Effector CD4-positive, alpha-beta T cell (primary cell): ENCODE measurements at places on chromosomes 1 and 21.

GRCh38 chr21:27683292-27683691 is 716.4 kb upstream of the ADAMTS5 start:
- DNase-seq, result no peak

DNA sequence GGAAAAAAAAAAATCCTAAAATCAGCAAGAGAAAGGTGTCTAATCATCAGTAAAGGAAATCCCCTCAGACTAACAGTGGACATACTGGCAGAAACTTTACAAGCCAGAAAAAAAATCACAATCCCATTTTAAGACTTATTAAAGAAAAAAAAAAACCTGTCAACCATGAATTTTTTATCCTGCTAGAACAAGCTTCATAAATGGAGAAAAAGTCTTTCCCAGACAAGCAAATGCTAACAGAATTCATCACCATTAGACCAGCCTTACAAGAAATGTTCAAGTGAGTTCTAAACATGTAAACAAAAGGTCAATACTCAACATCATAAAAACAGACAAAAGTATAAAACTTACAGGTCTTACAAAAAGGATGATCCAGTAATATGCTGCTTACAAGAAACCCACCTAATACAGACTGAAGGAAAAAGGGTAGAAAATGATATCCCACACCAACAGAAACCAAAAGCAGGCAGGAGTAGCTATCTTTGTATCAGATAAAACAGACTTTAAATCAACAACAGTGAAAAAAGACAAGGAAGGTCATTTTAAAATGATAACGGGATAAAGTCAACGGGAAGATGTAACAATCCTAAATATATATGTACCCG is 129.6 kb downstream of the EVI5 start:
- no peak for DNase-seq

DNA sequence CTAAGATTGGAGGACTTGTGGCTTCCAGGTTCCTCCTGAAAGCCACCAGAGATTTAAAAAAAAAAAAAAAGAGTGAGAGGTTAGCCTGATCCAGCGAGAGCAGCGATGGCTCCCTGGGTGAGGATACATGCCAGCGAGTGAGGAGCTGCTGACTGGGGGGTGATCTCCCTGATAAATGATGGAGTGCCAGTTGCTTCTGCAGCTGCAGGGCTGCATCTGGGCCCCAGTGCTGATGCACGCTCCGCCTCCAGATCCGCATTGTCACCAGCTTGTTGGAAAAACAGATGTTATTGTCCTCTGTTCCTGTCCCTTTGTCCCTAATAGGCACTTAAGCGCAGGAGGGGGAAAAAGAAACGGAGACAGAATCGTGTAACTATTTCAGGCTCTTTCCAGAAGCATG is 28.6 kb downstream of the UBIAD1 start:
- DNase-seq, result no peak

DNA sequence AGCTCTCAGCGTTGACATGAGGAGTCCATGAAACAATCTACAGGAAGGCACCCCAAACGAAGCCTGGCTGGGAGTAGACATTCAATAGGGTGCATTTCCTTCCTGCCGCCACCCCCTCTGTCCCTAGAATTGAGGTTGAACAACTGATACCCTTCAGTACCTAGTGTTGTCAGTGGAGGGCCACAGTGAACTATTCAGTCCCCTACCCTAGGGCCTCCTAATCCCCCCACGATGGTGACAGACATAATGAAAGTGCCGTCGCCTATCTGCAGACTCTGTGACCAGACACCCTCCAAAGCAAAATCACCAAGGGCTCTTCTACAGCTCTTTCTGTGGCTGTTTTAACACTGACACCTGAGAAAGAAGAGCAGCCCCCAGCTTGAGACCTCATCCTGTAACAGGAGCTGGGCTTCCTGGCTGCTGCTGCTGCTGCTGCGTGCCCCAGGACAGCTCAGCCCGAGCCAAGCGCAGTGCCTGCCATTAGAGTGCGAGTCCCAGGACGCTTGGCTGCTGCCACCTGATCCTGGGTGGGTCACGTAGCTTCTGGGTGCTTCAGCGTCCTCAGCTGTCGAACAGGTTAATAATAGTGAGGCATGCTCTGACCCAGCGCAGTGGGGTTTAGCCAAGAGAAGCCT is 183.0 kb downstream of the ZBTB18 start:
- no peak for DNase-seq

GRCh38 chr1:83805921-83806320 is 193.0 kb downstream of the TTLL7 start:
- no peak for DNase-seq

DNA sequence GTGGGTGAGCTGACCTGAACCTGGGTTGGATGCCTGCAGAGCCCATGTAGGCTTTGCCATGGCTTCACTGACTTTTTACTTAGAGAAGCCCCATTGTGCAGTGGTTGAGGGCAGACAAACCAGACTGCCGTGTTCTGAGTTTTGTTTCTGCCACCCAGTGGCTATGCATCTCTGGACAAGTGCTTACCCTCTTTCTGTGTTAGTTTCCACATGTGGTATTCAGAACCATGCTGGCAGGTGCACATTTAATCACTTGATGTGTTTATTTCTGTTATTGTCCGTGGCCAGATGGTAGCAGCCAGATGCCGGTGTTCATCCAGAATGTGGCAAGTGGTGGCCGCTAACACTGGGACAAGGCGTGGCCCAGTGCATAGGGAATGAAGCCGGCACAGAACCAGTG is 10.3 kb upstream of the PTPN7 start:
- DNase-seq, result no peak

GRCh38 chr1:15636436-15636835 is 19.2 kb downstream of the DDI2 start:
- no peak for DNase-seq

DNA sequence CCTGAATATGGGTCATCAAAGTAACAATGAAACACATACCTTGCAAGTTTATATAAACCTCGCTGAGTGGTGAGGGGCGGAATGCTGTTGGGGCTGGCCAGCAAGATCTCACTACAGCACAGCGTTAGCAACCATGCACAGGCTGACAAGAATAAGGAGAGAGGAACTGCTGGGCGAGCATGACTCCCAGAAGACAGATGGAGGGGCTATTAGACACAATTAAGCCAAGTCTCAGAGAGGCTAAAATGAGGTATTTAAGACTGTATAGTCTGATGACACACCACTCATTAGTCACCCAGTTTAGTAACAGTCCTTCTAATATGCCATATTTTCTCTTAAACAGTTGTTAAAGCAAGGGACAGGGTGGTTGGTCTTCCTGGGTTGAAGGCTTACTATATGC is 340.2 kb upstream of the NR5A2 start:
- DNase-seq, result no peak

DNA sequence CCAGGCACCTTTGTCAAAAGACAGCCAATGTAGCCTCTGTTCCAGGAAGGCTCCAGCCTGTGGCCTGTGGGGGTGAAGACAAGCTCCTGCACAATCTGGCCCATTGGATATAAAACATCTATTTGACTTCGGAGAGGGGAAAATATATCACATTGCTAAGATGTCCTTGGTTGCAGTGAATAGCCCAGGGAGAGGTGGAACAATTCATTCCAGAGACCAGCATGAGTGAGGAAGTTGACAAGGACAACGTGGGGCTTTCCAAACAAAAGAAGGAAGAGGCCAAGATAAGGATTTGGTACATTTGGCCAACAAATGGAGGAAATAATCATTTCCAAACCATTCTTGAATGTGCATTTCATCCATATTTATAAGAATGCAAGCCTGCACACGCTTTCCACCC is 187.0 kb downstream of the ETS2 start:
- no peak for DNase-seq

DNA sequence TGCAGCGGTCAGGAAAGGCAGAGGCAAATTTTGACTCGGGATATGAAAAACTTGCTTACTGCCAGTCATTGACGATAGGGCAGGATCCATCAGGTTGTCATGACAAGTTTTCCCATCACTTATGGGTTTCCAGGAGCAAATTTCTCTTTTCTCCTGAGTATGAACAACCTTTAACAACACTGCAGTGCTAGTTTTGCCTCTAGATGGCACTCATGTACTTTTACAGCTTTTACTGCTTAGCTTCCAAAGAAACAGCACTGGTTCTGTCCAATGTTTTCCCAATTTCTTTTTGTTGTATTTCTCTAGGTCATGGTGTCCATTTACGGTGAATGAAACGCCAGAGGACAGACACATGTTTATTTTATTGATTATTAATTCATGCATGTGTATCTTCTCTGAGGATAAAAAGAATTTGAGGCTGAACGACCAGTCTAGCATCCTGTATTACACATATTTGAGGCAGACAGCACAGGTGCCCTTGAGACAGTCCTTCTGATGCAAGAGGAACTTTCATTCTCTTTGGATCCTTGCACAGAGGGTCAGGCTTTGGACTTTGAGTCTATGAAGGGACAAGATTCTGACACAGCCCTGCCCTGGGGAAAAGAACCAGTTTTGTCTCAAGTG is 112.3 kb upstream of the TRABD2B start:
- no peak for DNase-seq
